Activated naive CD4-positive, alpha-beta T cell treated with anti-CD3 and anti-CD28 coated beads, Interleukin-2, amount 50 U/mL, for 72 hours (primary cell): ENCODE measurements at places on chromosomes 6 and 20.

GRCh38 chr20:63377951-63378381 lies 16.8 kb upstream of the CHRNA4 start:
- DNase-seq: no peak

DNA sequence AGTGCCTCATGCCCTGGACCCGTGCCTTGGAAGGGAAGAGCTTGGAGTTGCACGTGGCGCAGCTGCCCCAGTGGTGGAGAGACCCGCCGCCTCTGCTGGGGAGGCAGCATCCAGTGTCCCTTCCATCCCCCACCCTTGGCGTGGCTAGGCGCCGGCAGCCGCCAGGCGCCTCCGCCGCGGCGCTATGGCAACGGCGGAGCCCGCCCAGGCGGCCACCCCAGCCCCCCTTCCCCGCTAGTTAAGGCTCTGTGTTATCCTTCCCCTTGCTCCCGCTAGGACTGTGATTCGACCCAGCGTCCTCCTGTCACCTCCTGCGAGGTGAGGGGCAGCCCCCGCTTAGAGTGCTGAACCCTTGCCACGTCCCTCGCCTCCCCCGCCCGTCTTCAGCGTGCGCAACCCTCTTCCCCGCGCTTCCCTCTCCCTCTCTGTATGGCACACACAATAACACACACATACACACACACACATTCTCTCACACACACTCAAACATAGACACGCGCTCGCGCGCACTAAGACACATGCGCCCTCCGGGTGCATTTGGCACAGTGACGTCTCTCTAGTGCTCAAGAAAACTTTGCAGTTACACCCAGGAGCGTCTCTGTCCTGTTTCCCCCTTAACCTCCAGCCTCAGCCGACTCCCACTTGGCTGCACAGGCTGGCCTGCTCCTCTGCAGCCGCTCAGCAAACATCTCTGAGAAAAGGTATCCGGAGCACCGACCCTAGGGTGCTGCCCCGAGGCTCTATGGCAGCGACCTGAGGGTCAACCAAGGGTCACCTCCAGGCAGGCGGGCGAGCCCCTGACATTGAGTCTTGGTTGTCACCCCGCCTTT lies 8.5 kb downstream of the GRIK2 start:
- DNase-seq: no peak

- no peak for DNase-seq
Observed at GRCh38 chr20:25148181-25148981, 47.1 kb upstream of the ENTPD6 start.

GRCh38 chr20:58458342-58459057 lies 56.7 kb downstream of the APCDD1L start:
- no peak for DNase-seq

- no peak for DNase-seq
Observed at GRCh38 chr6:34457742-34458735, 7.8 kb upstream of the PACSIN1 start.

DNA sequence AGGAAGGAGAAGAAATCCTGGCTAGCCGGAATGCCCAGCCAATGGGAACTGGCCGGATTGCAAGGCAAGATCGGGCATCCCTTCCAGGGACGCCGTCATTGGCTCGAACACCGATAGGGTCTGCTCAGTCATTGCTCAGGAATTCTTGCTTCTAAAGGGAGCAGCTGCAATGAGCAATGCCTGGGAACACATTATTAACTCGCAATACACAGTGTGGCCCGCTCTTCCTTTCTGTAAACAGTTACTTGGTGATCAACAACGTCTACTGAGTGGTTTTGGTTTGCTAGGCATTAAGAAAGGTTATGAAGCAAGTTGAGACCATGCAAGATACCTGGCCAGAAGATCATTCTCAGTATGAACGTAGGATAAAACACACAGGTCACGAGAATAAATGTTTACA lies 165.4 kb upstream of the CITED2 start:
- no peak for DNase-seq

DNA sequence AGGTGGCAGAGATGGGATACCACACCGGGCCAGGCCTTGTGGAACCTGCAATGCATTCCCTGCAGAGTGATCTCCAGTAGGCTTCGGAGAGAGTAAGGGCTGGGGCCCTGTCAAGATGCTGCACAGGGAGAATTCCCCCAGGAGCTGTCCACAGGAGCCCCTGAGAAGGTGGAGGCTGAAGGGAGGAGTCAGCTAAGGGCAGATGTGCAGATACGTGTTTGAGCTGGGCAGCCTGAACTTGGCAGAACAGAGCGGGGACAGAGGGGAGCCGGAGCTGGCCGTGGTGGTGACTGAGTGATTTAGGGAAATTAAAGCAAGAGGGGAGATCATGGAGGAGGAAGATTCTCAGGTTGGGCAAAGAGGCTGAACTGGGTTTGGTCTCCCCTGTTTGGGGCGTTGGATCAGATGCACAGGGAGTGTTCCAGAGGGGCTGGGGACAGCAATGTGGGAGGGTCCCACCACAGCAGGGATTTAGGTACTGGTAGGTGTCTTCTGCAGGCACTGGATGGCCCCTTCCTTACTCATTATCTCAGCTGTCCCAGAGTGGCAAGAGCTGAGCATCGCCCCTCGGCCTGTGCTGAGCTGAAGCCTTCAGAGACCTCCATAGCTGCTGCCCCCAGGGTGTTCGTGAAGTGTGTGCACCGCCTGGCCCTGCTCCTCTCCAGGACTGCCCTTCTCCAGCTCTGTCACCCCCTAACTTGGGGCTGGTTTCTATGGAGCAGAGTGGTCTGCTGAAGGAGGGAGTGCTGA lies 3.8 kb upstream of the NCR2 start:
- DNase-seq: no peak

DNA sequence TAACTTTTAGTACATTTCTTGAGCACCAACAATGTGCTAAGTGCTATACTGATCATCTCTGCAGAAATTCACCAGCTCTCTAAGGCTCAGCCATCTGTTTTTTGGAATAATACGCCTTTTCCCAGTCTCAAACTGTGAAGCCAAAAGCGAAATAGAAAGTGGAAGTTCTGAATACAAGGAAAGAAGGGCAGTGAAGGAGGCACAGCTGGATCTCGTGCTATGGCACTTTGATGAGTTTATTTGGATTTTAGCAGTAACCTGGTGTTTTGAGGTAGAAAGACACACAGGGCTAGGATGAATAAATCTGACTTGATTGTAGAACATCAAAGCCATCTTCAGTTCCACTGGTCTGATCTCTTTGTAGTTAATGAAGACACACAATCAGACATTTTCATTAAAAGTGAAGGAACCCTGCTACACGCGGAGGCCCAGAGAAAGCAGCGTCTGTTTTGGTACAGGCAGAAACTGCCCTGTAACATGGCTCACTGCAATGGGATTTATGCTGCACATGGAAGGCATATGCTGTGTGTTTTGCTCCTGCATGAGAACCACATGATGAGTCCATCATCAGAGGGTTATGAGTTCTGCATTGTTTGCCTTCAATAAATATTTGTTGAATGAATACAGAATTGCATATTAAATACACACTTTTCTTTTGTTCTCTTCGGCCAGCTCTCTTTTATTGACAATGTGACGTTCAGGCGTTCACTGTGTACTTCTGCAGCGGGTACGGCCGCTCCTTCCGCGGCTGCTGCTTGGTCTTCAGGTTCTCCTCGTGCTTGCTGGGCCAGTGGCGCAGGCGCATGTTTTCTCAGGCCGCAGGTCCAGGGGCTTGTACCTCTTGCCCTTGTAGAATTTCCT lies 100.9 kb downstream of the PREP start:
- no peak for DNase-seq

DNA sequence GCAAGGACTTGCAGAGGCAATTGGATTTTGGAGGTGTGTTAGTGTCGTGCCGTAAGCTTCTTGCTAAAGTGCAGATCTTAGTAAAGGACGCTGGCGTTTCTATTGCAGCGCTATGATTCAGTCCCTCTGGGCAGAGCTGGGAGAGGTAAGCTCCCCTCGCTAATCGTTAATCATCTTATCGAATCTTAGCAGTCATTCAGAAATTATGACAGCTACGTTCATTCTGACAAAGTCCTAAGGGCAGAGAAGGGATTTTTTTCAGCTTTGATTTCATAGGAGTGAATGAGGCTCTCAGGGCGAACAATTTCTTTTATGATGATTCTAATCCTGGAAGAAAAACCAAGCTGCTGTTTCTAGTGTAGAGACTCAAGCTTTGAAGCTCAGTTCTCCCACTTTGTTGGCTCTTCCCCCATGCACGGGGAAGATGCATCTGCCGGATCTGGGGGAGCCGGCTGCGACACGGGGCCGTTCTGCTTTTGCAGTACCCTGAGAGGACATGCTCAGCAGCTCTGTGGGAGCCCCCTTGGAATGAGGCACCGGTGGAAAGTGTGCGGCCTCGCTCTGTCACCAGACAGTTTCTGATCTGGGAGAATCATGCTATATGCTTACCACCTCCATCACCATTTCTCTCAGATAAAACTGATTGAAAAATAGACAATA lies 79.1 kb upstream of the SLC22A23 start:
- no peak for DNase-seq

DNA sequence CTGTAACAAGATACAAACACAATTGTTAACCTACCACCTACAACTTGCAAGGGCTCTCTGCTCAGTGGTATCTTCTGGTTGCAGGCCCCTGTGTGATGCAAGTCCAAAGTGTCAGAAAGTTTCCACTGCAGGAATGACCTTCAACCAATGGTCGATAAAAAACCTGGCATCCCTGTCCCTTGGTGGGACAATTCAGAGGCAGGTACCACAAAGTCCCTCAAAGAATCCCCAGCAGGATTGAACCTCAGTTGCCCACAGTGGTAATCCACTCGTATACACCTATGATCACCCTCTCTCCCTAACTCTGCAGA lies 15.9 kb downstream of the GLO1 start:
- DNase-seq: no peak

GRCh38 chr20:9353916-9354276 lies 160.5 kb upstream of the LAMP5 start:
- DNase-seq: no peak

- DNase-seq: no peak
Observed at GRCh38 chr6:107348224-107348623, 111.1 kb downstream of the PDSS2 start.

GRCh38 chr6:44972709-44973108 lies 355.4 kb upstream of the RUNX2 start:
- DNase-seq: no peak

- no peak for DNase-seq
Observed at GRCh38 chr20:52172392-52173047, 19.1 kb downstream of the ZFP64 start.
